Fibroblast of skin of right biceps (primary cell): ENCODE measurements at places on chromosomes 4 and X.

DNA sequence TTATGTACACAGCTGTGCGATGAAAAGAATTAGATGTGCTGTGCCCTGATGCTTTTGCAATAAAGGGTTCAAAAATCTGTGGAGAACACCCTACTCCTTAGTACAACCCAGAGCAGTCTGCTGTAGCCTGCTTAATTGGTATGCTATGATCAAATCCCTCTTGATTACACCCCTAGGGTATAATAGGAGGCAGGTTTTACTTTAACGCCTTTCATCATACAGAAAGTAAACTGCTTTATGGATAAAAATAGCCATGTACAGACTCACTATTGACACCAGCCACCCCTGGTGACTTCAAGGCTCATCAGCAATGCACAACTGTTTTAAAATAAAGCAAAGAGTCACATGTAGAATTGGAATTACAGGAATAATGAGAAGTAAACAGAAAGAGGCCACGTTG, 315.3 kb downstream of the DMD start:
- DNase-seq, result no peak

DNA sequence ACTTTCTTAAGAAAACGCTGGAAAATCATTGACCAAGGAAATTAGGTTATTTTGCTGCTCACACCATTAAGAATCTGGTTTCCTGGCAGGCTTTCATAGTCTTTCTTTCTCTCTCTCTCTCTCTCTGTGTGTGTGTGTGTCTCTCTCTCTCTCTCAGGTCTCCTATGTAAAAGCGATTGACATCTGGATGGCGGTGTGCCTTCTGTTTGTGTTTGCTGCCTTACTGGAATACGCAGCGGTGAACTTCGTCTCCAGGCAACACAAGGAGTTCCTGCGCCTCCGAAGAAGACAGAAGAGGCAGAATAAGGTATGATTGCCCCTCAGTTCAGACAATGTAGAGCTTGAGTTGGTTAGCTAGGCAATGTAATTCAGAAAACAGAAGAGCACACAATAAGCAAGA, 161.2 kb downstream of the GLRA2 start:
- no peak for DNase-seq

GRCh38 chrX:101957174-101957573, 25.3 kb upstream of the ZMAT1 start:
- DNase-seq, result no peak

- no peak for DNase-seq
These were observed 34.1 kb upstream of the SRD5A3 start for GRCh38 chr4:55311792-55312488.

DNA sequence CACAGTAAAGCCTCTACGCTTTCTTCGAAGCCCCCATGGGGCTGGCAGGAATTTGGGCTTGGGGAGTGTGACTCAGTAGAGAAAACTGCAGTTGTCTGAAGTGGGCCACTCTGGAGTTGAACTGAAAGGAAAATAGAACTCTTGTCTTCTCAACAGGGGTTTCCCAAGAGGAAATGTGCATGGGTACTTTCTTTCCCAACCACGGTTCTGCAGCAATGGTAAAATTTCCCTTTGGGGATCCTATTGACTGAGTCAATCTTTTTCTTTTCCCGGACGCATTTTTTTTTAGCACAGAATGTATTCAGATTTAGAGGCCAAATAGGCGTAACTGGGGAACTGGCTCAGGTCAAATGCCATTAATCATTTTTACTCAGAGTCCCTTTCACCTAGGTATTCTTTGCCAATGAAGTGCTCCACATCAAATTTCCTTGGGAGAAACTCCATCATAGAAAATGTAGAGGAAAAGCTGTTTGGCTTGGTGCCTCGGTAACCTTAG, 269.3 kb downstream of the STIM2 start:
- peak; percentile 53 for DNase-seq

DNA sequence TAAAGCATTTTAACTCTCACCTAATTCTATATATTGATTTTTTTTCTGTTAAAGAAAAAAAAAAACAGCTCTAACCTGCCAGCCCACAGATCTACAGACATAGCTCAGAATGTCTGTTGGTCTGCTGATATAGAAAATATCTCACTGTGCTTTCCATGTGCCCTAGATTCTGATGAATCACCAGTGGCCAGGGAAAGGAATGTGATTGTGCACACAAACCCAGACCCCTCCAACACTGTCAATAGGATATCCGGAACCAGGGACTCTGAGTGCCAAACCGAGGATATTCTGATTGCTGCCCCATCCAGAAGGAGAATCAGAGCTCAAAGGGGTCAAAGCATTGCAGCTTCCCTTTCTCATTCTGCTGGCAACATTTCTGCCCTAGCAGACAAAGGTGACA, 12.1 kb upstream of the SCML1 start:
- no peak for DNase-seq

- DNase-seq, result peak; percentile 48
These were observed 9.7 kb downstream of the SERTM2 start for GRCh38 chrX:111521169-111521568.

- no peak for DNase-seq
These were observed 43.1 kb downstream of the SOWAHB start for GRCh38 chr4:76854858-76855257.

- no peak for DNase-seq
These were observed 31.5 kb downstream of the CYLC1 start for GRCh38 chrX:83892433-83892832.

DNA sequence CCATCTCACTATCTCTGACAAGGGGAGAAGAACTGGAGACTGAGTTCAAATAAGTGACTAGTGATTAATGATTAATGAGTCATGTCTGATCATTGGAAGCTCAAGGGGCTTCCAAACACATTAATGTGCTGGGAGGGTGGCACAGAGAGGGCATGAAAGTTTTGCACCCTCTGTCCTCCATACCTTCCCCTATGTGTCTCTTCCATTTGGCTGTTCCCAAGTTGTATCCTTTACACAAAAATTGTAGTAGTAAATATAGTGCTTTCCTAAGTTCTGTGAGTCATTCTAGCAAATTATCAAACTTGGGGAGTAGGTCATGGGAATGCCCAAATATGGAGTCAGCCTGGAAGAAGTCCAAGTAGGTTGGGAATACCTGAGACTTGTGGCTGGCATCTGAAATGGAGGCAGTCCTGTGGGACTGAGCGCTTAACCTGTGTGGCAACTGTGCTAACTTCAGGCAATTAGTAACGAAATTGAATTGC, 4.1 kb upstream of the FAM200B start:
- peak; percentile 55 for DNase-seq

DNA sequence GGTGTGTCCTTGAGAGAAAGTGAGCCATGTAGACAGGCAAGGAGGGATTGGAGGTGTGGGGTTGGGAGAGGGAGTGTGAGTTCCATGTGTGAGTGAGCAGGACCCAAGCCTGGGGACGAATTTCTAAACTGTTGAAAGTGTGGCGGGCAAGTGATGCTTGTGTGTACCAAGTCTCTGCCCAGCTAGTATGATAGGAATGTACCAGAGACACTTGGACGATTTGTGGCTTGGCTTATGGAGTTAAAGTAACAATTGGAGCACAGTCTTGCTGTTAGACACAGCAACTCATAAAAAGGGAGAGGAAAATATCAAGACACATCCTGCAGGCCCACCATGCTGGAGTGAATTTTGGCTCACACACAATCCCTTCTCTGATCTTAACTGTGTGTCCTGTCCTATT, 8.5 kb downstream of the PTTG2 start:
- no peak for DNase-seq

- DNase-seq, result peak; percentile 28
These were observed 92.2 kb upstream of the GPR34 start for GRCh38 chrX:41596596-41596995.

DNA sequence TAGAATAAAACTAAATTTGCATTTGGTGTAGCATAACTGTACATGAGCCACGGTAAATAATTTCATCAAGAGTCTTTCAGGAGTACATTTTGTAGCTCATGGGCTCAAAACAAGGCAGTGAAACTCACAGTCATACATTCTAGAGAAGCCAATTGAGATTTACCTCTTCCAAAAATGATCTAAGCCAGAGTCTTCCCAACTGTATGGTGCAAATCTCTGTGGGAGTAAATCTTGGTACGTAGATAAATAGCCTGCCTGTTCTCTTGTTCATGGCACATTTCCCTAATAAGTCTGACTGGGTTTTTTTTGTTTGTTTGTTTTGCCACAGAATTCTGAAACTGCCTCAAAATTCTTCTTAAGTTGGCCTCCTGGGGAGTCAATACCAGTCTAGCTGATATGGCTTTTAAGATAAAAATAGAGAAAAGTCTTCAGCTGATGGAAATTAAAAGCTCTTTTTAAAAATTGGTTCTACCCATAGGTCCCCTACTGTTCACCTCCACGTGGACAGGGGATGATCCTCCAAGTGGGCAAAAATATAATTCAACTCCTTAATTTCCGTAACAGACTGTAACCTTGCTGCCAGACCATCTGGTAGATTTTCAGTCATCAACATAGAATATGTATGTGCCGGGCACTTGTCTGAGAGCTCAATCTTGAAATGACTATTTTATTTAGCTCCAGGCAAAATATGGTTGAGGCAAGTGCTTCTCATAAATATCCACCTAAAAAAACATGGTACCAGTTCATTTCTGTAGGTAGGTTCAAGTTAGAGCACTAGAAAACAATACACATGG, 365.4 kb downstream of the PDHA2 start:
- no peak for DNase-seq

DNA sequence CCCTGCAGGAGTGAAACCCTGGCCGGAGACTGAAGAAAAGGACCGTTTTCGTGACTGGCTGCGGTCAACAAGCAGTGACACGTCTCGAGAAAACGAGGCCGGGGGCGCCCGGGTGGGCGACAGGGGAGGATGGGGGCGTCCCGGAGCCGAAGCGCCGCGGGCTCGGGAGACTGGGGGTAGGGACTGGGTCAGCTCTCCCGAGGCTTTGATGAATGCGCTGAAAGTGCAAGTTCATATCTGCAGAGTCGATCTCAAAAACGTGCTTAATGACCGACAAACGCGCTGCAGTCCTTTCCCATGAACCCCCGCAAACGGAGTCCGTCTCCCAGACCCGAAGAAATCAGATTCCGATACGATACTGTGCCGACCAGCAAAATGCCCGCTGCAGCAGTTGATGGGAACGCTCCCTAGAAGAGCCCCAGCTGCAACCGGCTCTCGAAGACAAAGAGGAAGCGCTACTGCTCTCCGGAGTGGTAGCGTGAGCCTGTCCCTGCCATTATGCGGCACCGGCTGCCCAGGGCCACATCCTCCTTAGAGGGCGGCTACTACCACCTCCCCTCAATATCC, 806 bp upstream of the CD99L2 start:
- peak; percentile 22 for DNase-seq

DNA sequence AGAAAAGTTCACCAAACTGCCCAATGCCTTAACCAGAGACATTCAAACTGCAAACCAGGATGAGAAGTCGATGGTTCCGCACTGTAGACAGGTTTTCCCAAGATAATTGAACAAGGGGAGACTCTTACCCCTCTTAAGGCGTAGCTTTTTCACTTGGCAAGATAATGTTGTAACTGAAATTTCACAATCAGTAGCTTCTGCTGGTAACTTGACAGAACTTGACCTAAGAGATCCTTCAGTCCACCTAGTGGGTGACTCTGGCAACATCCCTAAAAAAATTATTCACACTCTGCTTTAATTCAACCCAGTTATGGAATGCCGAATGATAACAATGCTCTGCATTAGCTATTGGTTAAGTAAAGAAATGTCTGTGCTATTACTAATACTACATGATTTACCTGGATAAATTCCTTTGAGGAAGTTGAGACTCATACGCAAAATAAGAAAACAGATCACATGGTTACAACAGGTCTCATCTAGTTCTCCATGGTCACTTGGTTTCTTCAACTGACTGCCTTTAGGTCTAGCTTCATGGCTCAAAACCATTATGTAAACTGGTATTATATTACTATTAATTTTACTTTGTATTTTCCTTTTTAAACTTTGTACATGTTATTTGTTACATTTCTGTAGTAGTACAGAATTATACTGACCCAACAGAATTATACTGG, 9.1 kb downstream of the ELF2 start:
- DNase-seq, result peak; percentile 48

DNA sequence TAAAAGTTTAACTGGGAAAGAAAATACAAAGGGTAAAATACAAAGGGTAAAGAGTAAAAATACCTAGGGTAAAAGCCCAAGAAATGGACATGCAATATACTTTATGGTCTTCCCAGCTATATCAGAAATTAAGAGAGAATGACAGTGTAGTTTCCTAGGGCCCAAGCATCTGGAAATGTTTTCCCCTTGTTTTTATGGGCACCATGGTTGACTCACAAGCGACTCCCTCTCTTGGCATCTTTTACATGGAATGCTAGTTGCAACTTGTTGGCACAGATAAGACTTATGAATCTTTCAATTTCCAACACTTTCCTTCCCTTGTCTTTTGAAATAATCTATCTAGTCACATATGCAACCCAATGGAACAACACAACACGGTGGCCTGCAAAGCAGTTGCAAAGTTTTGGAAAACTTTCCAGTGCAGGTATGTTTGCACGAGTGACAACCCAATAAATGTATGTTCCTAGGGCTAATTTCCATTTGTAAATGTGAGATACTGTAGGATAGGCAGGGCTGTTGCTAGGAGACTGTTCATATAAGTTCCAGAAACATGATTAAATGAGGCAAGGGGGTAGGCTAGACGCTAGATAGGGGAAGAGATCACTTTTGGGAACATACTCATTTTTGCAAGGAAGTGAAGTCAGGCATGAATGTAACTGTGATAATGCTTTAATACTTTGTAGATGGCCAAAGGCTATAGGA, 36.4 kb upstream of the CWH43 start:
- peak; percentile 24 for DNase-seq

GRCh38 chr4:7985891-7986441, 46.3 kb upstream of the AFAP1 start:
- no peak for DNase-seq

GRCh38 chr4:88097301-88097700, 61.1 kb downstream of the ABCG2 start:
- DNase-seq, result no peak

GRCh38 chr4:70816894-70817293, 22.8 kb downstream of the GRSF1 start:
- DNase-seq, result no peak

GRCh38 chr4:128653527-128654444, 155.7 kb upstream of the JADE1 start:
- DNase-seq, result peak; percentile 27

- peak; percentile 97 for DNase-seq
These were observed 83.8 kb upstream of the MAML3 start for GRCh38 chr4:140237616-140238350.

GRCh38 chr4:79181190-79181589, 144.7 kb downstream of the NAA11 start:
- no peak for DNase-seq

- DNase-seq, result no peak
These were observed 18.9 kb upstream of the SPANXN3 start for GRCh38 chrX:143536176-143536575.

GRCh38 chr4:99471896-99472295, 36.8 kb upstream of the ADH7 start:
- DNase-seq, result no peak
